G401 (cell line): ENCODE measurements at places on chromosomes 7 and 10.

- no peak for DNase-seq
These were observed 8.4 kb upstream of the PVRIG start for GRCh38 chr7:100211342-100211780.

- peak; percentile 92 for DNase-seq
These were observed 220.1 kb upstream of the MKLN1 start for GRCh38 chr7:131107337-131108211.

GRCh38 chr7:141563956-141564623 lies 12.9 kb downstream of the AGK start:
- no peak for DNase-seq

- peak; percentile 5 for DNase-seq
These were observed 217.9 kb downstream of the OTUD1 start for GRCh38 chr10:23656735-23657134.

DNA sequence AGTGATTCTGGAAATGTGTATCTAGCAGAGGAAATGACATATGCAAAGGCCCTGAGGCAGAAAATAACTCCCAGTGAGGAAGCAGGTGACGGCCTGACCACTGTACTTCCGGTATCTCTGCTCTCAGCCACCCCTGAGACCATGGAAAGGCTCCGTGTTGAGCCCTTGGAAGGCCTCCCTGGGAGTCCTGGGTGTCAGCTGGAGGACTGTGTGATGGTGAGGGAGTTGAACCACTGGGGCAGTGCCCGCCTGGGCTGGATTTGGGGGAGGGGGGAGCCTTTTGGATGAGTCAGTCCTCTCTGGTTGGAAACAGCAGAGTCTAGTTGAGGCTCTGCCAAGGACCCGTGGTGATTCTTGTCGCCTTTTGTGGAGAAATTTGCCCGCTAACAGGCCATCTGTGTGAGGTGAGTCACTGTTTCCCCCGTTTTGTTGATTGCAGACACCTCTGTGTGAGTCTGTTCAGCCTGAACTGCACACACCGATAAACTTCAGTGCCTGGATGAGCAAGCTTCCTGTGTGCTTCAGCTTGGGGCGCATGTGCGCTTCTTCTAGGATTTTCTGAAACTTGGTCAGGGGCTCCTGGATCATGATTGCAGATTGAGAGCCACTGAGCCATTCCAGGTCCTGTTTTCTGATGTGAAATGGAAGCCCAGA lies 98.6 kb downstream of the GRK5 start:
- peak; percentile 35 for DNase-seq

- no peak for DNase-seq
These were observed 307.7 kb downstream of the BICC1 start for GRCh38 chr10:58820386-58820785.

DNA sequence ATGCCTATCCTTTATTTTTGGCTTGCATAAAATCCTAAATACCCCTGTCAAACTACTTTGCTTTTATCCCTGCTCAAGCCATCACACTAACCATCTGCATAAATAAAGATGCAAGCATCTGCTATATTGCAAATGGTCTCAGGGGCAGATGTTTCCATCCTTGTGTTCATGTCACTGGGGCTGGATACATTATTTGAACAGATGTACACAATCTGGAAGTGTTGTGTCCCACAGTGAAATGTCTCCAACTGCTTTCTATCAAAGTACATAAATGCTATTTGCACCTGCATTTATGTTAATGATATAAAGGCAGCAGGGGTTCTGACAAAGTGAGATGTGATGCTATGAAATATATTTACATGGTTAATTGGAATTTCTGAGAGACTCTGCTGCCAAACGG lies 163.1 kb downstream of the ZNF438 start:
- no peak for DNase-seq

- no peak for DNase-seq
These were observed 302.0 kb downstream of the TFEC start for GRCh38 chr7:115728518-115728917.

DNA sequence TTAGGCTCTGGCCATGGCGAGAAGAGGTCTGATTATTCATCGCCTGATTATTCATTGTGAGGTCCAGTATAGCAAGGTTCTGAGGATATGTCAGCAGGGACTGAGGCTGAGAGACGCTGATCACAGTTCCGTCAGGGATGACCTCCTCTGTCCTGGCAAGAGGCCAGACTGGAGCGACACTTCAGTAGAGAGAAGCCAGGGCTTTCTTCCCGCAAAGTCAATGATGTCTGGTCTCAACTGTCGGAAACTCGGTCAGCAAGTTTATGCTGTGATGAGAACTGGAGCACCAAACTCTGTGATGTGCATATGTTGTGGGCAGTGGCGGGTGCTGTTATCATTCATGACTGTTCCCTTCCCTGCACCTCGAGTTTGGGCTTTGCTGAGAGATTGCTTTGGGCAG lies 29.0 kb upstream of the GNA12 start:
- DNase-seq = no peak

- peak; percentile 69 for DNase-seq
These were observed 82.2 kb downstream of the PIK3CG start for GRCh38 chr7:106947244-106947728.

- peak; percentile 36 for DNase-seq
These were observed 3.8 kb downstream of the RTKN2 start for GRCh38 chr10:62264702-62265436.

GRCh38 chr10:112148331-112148730 lies 35.2 kb downstream of the GPAM start:
- DNase-seq = no peak

- peak; percentile 70 for DNase-seq
These were observed 184.3 kb upstream of the CTBP2 start for GRCh38 chr10:125344573-125345171.

DNA sequence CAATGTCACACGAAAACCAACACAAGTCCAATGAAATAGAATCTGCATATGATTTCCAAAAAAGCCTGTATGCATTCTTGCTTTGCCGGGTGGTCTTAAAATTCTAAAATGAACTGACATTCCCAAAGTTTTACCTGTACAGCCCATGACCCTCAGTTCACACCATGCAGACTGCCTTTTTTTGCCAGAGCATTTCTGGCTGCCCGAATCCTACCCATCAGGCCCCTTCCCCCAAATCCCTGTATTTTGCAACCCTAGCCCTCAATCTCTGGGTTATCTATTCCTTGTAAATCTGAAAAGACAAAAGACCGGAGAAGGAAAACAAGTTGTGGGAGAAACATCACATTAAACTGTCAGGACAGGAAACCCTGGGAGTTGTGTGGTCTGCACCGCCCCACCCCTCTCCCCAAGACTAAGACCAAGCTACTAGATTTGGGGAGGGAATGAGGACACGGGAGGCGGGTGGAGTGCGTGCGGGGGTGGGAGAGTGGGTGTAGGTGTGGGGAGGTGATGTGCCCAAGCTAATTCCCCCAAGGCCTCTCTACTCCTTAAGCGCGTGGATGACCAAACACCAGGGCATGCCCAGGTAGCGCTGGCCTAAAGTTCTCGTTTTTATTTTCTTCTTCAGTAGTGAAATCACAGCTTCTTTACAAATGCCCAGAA lies 1.4 kb downstream of the JCAD start:
- no peak for DNase-seq

GRCh38 chr7:93015101-93015778 lies 102.5 kb downstream of the SAMD9 start:
- no peak for DNase-seq

GRCh38 chr7:3200504-3200903 lies 100.5 kb upstream of the SDK1 start:
- no peak for DNase-seq

GRCh38 chr10:90846746-90847145 lies 11.1 kb downstream of the HTR7 start:
- DNase-seq = no peak

DNA sequence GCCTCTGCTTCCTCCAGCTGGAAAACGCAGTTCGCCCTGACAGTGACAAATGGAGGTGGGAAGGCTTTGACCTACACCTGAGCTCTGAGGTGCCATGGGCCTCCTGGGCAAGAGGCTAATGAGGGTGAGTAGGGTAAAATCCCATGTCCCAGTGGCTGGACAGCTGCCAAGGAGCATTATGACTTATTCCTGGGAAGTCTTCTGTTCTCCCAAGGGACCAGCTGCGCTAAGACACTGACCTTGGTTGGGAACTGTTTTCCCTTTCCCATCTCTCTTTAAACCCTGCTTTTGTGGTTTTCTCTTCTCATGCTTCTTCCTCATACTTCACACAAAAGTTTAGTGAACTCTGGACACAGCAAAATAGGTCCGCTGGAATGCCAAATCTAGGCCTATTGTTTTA lies 72.6 kb downstream of the COPG2 start:
- DNase-seq = no peak

GRCh38 chr10:27774831-27775230 lies 29.2 kb upstream of the MKX start:
- DNase-seq = no peak

DNA sequence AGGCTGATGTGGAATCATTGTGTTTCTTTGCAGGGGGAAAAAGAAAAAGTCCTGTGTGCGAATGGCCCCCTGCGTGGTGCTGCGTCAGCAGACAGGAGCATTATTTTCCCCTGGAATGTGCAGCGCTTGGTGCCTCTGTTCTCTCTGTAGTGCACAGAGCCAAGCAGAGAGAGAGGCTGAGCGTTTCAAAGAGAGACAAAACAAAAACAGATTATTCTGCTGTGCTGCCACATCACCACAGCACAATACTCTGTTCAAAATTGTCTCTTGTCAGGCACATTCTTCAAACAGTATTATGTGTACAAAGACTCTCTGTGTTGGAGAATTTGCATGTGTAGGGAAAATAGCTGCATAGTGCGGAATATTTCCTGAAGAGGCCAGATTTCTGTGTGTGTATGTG lies 609.0 kb downstream of the SDK1 start:
- DNase-seq = peak; percentile 2

DNA sequence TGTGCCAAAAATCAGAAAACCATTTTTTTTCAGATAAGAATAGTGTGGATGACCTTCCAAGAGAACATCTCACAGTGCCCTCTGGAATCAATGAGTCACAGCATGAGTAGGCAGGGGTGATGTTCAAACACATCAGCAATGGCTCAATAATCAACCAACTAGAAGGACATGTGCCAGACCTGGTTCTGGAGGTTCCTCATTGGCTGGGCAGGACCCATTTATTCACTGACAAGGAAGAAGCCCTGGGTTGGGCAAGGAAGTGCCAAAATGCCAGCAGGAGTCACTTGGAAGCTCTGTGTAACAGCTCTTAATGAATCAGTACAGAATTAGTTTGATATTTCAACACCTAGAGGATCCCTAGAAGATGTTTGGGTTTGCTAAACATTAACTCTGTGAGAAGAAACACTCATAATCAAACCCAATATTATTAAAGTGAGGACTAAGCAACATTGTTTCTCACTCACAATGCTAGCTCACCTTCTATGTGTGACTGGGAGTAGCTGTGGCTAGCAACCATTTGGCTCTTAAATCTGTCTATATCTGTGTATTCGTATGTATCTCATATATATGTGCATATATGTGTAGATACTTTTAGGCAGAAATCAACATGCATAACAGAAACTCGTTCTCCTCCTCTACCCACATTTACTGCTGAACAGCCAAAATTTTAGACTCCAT lies 72.3 kb upstream of the APBB1IP start:
- no peak for DNase-seq

DNA sequence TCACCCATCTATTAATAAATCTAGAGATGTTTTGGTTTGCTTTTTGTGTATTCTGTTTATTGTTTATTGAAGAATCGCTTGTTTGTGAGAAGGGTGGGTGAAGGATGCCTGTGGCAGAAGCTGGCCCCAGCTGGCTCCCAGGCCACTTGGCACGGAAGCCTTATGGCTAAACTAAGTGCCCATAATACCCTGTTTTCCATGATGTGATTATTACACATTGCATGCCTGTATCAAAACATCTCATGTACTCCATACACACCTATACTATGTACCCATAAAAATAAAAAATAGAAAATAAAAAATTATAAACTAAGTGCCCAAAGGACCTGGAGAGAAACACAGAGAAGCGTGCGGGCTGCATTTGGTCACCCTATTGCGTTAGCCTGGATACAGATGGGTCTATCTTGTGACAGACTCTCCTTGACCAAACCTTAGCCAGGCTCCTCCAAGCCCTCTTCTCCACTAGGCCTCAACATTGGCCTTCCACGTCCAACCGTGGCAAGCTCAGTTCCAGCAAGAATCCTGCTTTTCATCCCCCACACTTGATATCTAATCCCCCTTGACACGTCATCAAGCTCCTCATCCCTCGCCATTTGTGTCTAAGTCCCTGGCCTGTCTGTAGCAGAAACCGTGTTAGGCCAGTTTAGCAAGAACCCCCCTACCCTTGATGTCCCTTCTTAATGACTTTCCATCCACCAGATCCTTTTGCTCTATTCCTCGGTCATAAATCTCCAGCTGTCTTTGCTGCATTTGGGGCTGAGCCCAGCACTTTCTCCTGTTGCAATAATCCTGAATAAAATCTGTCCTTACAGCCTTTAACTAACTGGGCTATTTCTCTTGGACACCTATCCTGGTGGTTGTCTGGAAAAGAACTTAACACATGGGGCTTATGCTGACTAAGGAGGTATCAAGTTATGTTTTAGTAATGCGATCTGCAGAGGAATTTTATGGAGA lies 245.2 kb downstream of the TNS3 start:
- peak; percentile 32 for DNase-seq

DNA sequence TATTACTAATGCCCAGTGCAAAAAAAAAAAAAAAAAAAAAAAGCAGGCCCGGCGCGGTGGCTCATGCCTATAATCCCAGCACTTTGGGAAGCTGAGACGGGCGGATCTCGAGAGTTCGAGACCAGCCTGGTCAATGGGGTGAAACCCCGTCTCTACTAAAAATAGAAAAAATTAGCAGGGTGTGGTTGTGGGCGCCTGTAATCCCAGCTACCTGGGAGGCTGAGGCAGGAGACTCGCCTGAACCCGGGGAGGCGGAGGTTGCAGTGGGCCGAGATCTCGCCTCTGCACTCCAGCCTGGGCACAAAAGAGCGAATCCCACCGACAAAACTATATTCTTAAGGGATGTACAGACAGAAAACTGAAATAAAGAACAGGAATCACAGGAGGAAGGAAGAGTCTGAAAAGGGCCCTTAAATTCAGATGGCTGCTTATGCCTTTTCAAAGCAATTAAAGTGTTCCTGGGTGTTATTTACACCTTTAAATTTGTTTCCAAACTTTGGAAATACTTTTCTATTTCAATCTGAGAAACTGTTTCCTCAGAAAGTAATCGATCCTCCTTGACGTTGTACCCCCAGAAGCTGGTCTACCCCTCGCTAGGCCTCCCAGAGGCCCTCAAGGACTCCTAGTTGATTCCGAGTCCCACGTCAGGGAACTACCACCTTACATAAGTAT lies 2.0 kb upstream of the KMT2E start:
- no peak for DNase-seq

DNA sequence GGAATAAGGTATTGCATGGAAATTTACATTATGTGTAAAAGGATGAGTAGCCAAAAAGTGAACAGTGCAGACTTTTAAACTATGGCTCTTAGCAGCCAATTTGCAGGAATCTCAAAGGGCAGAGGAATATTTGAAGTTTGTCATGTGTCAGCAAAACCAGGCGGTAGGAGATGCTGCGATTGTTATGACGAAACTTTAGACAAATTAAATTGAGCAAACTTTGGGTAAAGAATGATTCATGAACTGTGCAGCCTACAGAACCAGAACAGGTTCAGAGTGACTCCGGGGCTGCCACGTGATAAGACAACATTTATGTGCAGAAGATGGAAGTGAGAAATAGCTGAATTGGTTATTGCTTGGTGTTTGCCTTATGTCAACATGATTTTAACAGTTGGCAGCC lies 39.2 kb upstream of the CCDC6 start:
- no peak for DNase-seq
